T1000 (cell line): ENCODE measurements at places on chromosomes 5 and 9.

GRCh38 chr9:33166231-33167083, 679 bp downstream of the B4GALT1 start:
- DNase-seq: no peak

DNA sequence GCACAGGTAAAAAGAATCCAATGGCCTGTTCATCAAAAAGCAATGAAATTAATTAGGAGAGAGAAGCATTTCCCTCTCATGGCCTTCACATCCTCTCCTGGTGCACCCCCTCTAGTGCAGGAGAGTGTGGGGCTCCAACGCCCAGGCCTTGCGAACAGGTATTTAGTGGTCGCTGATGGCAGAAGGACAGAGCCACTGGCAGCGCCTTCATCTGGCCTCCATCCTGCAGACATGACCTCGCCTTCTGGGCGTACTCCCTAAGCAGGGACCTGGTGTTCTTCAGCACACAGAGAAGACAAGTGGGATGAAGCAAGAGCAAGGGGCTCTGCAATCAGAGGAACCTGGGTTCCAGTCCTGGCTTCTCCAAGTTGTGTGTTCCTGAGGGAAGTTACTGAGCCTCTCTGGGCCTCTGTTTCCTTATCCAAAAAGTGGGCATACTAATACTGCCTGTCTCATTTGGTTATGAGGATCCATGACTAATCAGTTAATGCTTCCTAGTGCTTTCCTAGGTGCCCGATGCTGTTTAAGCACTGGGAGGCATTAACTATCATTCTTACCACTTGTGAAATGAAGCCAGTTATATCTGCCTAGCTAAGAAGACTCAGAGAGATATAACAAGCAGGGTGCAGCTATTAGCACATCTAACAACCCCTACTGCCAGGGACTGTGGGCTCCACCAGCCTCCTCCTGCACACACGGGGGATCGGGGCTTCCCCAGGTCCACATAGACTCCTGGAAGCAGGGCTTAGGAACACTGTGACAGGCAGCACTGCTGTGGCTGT, 77.3 kb downstream of the SEMA4D start:
- DNase-seq: no peak

GRCh38 chr9:108704156-108704852, 151.5 kb downstream of the ACTL7B start:
- DNase-seq: no peak

GRCh38 chr5:10726913-10727517, 34.0 kb downstream of the DAP start:
- DNase-seq: no peak

GRCh38 chr9:250039-250438, 35.4 kb downstream of the DOCK8 start:
- no peak for DNase-seq
